Progenitor cell of endocrine pancreas (in vitro differentiated cells): ENCODE measurements at places on chromosomes 1 and 21.

DNA sequence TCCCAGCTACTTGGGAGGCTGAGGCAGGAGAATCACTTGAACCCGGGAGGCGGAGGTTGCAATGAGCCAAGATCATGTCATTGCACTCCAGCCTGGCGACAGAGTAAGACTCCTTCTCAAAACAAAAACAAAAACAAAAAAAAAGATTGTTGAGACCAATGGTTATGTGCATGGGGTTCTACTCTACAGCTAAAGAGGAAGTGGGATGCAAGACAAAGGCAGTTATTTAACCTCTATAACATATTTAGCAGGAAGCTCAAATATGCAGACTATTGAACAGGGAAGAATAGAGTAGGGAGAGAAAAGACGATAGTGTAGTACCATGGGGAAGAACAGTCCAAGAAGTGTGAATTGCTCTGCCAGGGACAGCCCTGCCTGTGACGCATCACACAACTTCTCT lies 227.7 kb downstream of the SMYD3 start:
- DNase-seq = no peak

DNA sequence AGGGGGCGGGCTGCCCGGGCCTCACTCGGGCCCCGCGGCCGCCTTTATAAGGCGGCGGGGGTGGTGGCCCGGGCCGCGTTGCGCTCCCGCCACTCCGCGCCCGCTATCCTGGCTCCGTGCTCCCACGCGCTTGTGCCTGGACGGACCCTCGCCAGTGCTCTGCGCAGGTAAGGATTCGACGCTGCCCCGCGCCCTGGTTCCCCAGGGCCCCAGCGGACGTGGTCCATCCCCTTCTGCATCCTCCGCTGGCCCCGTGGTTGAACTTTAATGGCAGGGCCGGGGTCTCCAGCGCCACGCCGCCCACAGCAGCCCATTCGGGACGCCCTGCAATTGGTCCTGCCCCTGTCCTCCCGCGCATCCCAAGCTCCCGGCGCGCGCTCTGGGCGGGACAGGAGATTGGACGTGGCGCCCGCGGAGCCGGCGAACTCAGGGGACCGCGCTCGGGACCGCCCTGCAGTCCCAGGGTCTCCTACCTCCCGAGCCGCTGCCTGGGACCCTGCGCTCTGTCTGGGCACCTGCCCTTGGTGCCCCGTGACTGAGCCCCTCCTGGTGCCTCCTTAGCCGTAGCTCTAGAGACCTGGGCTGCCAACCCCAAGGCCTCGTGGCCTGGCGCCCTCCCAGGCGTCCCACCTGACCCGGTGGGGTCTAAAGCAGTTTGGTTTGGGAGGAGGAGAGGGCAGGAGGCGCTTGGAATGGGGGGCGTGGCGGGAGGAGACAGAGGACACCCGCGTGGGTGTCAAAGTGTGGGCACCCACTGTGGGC lies at the start of gene ALPL:
TSS of gene ALPL (plus strand) at position 73 of the 762 bp plus-strand sequence. CDS start 44,659 bp downstream, outside the sequence.
- no peak for DNase-seq

DNA sequence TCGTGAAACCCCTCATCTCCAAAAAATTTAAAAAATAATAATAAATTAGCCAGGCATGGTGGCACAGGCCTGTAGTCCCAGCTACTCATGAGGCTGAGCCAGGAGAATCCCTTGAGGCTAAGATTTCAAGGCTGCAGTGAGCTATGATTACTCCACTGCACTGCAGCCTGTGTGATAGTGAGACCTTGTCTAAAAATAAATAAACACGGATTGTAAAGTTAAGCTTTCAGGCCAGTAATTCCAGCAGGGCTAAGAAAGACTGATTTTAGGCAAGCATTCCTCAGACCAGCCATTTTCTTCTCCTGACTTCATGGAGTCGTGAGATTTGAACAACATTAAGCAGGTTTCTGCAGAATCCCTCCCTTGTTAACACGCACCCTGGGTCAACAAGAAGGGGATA lies 77.2 kb upstream of the EFHD2 start:
- no peak for DNase-seq

GRCh38 chr1:107365527-107366240 lies 224.8 kb downstream of the NTNG1 start:
- DNase-seq = no peak

GRCh38 chr1:76919085-76919484 lies 51.8 kb downstream of the ST6GALNAC5 start:
- no peak for DNase-seq

GRCh38 chr1:43976045-43976444 lies 1.3 kb downstream of the ATP6V0B start:
- no peak for DNase-seq

DNA sequence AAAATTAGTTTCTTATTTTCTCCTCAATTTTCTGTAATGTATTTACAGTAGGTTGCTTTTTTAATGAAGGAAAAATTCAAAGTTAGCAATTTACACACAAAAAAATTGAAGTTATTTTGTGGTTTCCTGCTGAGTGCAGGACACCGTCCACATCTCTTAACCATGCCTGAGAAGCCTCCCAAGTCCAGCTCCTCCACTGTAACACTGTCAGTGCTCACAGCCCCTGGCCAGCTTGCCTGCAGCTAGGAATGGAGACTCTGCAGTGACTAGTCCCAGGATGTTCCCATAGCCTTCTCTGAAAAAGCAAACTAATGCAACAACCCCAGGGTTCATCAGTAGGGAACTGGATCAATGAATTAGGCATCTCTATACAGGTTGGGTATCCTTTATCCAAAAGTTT lies 3.5 kb downstream of the A3GALT2 start:
- DNase-seq = no peak

- DNase-seq = no peak
These were observed 57.1 kb upstream of the ATP1B1 start for GRCh38 chr1:169049258-169049938.

DNA sequence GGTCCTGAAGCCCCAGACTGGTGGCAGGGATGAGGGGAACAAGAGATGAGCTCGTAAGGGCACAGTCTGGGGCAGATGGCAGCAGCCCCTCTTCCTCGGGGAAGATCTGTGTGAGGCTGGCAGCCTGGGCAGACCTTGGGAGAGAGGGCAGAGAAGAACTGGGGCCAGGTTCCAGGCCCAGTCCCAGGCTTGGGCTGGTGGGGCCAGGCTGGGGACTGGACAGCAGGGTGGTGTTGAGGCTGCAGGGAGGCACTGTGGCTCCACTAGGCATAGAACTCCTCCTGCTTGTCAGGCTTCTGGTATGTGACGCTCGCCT lies 35.7 kb downstream of the SDC3 start:
- DNase-seq = no peak
